HFF-Myc (cell line): ENCODE measurements at places on chromosomes 1 and 21.

- DNase-seq, result no peak
Observed at GRCh38 chr1:47783638-47784496, 213.3 kb downstream of the TRABD2B start.

- DNase-seq, result no peak
Observed at GRCh38 chr1:53986458-53986857, 31.5 kb downstream of the LDLRAD1 start.

- DNase-seq, result peak; percentile 95
Observed at GRCh38 chr1:165481820-165482532, 37.0 kb upstream of the RXRG start.

DNA sequence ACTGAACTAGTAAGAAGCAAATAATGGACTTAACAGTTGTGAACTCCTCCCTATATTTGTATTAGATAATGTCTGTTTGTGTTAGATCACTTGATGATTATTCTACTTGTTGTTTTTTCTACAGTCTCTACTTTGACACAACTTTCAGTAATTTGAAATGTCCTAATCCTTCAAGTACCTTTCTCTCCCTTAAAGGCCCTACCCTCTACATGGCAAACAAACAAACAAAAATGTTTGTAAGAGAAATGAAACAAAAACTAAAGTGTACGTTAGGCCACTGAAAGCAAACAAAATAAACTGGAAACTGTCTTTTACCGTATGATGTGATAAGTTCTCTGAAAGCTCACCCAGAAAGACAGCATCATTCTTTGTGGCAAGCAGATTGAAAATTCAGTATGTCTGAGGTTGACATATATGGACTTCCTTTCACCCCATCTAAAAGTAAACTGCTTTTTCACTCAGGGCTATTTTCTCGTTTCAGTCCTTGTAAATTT, 255.9 kb upstream of the SNX7 start:
- no peak for DNase-seq

DNA sequence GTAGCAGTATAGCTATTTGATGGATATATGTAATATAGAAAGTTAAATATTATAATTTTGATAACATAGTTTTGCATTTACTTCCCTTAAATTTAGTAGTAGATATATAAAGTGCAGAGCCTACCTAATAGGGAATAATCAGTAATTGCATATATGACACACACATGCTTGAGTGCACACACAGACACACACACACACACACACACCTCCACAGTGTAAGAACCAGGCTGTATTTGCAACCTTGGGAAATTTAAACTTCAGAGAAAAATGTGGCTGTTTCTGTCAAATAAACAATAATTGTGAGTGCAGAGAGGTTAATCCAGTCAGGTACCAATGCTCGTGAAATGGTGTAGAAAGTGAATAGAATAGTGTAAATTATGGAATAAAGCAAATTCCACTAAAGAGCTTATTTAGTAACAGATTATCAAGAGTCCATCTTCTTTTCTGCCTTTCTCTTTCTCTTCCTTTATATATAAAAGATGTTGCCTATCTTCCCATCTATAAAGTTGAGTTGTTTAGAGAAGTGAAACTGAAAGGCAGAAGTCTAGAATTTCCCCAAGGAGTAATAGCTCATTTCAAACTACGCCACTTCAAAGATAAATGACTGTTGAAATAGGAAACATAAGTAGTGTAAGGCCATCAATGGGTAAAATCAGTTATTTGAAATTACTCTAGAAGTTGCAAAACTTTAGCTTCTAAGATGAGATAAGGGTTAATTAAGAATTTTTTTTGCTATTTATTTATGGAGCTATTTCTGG, 273.7 kb downstream of the SRGAP2C start:
- DNase-seq, result no peak

DNA sequence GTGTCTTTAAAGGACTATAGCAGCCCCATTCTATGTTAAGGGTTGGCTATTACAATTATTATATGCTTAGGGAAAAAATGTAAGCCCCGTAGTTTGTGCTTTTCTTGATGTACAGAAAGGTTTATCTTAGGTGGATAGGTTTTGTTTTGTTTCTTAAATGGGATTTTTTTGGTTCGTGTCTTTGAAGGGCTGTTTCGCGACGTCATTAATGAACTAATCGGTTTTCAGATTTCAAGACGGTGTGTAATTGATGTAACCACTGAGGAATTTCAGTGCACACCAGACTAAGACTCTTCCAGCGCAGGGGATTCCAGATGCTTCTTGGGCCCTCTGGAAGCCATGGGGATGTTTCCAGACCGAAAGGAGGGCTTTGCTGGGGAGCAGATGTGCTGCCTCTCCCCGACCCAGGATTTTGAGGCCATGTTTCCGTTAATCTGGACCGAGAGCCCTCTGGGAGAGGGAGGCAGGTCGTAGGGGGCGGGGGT, 4.8 kb upstream of the SIM2 start:
- DNase-seq, result no peak

DNA sequence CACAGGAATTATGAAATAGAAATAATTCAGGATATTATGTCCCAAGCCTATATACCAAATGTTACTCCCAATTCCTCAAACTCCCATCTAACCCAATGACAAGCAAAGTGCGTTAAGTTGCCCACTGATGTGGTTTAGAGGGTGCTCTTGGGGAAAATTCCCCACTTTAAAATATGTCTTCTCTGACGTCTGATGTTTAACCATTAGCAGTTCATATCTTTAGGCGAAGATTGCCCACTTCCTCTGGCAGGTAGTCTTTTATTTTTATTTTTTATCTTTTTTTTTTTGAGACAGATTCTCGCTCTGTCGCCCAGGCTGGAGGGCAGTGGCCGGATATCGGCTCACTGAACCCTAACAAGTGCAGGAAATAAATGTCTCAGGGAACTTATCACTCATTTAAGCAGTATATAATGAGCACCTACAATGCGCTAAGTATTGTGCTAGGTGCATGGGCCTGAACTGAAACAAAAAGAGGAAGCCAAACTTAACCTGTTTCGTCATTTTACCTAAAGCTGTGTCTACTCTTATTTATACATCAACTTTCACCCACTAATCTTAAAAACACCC, 1.3 kb upstream of the LYST start:
- no peak for DNase-seq

DNA sequence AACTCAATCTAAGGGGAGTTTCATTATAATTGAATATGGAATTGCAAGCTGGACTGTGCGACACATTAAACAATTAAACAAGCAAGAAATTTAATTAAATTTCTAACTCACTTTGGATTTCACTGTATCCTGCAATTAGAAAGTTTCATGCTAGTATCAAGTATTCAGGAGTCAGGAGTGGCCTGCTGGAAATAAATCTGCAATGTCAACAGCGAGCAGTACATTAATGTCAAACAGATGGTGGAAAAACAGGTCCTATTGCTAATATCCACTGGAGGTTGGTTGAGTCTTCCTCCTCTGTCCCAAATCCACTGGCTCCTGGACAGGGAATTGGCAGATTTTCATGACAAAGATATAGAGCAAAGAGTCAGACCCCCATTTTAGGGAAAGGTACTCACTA, 237.1 kb downstream of the VAV3 start:
- DNase-seq, result no peak

GRCh38 chr1:236516929-236517704, 6.7 kb upstream of the LGALS8 start:
- DNase-seq, result no peak

- no peak for DNase-seq
Observed at GRCh38 chr1:97903626-97904025, 17.2 kb downstream of the DPYD start.

DNA sequence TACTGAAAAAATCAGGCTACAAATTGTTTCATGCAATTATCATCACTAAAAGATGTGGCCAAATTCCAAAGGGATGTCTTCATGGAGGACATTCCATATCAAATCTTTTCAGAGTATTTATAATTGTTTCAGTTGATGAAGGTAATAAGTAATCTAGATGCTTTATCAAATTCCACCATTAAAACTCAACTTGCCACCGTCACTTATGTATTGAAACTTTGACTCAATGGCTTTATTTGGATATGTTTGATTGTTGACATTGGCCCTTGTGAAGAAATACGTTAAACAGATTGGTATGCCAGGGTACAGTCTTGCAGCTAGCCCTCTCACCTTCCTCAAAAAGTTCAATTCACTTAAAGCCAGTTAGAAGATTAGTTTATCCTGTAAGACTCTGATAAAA, 32.2 kb upstream of the PALMD start:
- no peak for DNase-seq

GRCh38 chr1:201583663-201584062, 44.7 kb downstream of the NAV1 start:
- DNase-seq, result no peak

- DNase-seq, result no peak
Observed at GRCh38 chr1:236864996-236865817, 70.1 kb downstream of the MTR start.

DNA sequence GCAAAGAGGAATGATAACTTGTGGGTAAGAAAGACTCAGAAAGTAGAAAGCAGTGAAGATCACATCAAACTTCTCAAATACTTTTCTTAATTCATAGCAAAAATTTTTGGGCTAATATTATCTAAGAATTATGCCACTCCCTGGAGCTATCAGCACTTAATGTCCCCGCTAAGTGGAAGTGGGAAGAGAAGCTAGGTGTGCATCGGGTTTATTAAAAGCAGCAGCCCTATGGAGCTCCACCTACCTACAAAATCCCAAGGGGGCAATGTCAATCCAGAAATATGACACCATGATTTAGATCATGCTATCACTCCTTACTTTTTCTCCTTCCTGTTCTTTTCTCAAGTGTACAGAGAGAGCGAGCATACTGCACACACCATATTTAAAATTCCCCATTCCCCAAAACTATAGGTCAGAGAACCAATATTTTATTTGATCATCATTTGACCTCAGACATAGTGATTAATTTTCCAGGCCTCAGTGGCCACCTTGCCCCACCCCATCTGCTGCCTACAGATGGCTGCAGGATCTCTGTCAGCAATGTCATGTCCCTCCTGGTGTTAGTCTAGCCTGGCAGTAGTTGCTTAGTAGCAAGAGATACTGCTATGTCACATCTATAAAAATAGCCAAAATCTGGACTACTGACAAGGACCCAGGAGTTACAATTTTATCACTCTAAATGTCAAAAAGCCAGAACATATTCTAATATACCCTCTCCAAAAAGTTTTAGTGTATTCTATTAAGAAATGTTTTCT, 66.6 kb downstream of the MAP3K21 start:
- no peak for DNase-seq

DNA sequence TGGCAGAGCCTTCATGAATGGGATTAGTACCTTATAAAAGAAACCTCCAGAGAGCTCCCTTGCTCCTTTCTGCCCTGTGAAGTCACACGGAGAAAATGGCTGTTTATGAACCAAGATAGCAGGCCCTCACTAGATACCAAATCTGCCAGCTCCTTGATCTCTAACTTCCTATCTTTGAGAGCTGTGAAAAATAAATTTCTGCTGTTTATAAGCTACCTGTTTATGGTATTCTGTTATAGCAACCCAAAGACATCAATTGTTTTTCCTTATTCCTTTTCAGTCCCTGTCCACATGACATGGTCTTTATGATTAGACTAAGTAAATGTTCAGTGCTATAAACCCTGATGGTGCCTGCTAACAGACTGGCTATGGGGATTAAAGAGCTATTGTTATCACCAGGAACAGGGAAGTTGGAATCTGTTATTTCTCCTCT, 9.7 kb upstream of the STIL start:
- DNase-seq, result no peak

DNA sequence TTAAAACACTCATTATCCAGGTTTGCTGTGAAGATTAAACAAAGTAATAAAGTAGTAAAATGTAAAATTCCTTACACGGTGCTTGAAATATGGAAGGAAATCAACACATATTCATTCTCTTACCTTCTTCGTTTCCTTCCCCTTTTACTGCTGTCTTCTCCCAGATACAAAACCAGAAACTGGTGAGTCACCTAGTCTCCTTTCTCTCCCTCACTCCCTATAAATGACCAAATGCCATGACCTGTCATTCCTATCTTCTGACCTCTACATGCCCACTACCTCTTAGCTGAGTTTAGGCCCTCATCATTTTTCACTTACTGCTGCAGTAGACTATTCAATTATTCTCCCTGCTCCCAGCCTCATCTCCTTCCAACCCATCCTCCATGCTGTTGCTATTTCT, 4.3 kb upstream of the NR1I3 start:
- DNase-seq, result no peak

GRCh38 chr1:31881688-31882000, 56.5 kb downstream of the PTP4A2 start:
- no peak for DNase-seq
